ENCODE measurements at places on chromosomes 4 and X.

- no peak for DNase-seq
Measured at GRCh38 chrX:106177982-106178321, 9.8 kb downstream of the PWWP3B start.

DNA sequence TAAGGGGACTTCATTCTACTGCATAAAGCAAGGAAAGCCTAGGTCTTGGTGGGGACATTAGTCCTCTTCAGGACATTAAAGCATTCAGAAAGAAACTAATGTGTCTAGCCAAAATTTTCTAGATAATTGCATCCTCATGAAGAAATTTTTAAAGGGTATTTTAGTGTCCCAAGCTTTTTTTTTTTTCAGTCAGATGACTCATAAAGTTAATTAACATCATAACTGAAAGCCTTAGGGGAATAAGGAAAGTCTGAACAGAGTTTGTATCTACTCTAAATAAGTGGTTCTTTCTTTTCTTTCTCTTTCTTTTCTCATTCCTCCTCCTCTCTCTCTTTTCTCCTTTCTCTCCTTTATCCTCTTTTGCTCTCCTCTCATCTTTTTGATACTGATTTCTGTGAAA lies 202.4 kb downstream of the ADAMTS3 start:
- DNase-seq, result no peak

DNA sequence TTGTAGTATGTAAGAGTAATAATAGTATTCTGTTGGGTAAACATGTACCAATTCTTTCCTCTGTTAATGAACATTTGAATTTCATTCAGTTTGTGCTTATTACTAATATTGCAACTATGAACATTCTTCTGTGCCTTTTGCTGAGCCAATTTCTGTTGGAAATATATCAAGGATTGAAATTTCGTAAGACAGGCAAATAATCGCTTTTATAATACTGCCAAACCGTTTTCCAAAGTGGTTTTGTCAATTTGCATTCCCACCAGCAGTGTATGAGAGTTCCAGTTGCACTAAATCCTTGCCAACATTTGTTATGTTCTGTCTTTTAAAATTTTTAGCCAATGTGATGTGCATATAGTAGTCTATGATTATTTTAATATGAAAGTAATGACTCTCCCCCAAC lies 38.6 kb downstream of the MAGEB17 start:
- no peak for DNase-seq

GRCh38 chr4:168177546-168178149 lies 85.3 kb downstream of the ANXA10 start:
- DNase-seq, result no peak

DNA sequence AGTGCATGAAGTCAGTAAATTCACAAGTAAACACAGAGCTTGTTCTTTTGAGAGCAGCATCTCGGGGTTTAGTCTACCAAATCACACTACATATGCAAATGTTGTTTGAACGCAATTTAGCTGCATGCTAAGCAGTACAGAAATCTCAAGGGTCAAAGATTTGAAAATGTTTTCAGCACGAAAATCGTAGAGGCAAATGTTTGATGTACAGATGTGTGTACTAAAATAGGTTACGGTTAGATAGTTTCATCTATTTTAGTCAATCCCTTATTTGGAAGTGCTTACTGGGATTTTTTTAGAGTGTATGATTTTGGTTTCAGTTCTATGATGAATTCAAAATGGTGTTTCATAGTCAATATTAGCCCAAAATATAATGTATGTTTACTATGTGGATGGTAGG lies 1928.2 kb upstream of the TENM3 start:
- no peak for DNase-seq

DNA sequence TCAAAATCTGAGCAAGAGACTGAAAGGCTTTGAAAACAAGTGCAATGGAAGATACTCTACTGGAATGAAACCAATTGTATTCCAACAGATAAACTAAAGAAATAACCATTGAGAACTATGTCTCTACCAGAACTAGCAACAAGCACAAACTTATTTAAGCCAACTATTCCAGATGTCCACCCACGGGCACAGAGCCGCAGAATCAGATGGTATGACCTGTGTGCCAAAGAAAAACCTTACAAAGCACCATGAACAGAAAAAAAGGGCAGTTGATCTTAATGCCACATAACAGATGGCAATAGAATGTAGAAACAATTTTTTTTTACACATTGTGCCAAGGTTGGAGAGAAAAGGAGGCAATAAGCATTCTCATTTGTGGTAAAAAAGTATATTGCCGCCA lies 269.3 kb upstream of the ADGRL3 start:
- no peak for DNase-seq

DNA sequence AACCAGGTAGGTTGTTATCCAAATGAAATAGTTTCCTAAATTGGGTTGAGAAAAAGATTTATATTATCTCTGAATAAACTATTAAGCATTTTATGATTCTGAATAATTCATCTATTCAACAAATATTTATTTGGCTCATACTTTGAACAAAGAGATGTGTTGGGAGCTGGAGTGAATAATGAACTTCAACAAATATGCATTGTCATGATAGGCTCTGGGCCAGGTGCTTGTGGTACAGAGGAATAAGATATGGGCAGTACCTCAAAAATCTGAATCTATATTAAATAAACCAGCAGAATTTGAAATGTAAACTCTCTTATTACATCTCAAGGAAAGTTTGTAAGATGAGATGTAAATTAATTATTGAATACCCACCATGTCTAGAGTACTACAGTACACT lies 75.7 kb upstream of the DCLK2 start:
- no peak for DNase-seq

DNA sequence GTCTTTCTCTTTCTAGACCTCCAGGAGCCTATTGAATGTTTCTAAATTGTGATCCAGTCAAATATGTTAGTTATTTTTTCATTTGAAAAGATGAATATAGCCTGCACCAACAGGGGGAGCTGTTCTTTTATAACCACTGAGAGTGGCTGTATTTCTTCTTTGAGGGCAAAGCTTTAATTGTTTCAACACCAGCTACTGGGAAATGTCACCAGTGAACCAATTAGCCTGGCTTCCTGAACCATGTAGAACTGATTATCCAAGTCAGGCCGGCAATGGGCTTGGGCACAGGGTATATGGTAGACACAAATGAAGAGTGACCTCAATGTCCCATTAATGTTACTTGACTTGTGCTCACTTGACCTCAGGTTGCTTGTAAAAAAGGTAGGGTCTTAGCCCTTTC lies 4.8 kb upstream of the DAPP1 start:
- no peak for DNase-seq

- DNase-seq, result no peak
Measured at GRCh38 chr4:55868581-55869090, 15.2 kb downstream of the EXOC1 start.

GRCh38 chr4:135185256-135185655 lies 983.7 kb upstream of the PABPC4L start:
- DNase-seq, result no peak

GRCh38 chrX:13661735-13662288 lies 8.9 kb downstream of the TCEANC start:
- no peak for DNase-seq

DNA sequence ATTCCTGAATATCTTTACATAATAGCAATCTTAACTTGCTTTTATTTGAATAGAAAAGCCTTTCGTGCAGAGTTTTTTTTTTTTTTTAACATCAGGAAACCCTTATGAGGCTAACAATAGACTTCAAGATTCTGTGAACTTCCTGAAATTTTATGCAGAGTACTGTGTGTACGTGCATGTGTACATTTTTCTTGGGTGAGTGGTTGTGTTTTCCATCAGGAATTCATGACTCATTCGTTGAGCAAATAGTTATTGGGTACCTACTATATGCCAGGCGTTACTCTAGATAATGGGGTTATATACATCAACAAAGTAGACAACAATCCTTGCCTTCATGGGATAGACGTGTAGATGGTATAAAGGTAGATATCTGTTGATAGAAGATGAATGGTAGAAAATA lies 59.1 kb downstream of the MRPL1 start:
- no peak for DNase-seq

DNA sequence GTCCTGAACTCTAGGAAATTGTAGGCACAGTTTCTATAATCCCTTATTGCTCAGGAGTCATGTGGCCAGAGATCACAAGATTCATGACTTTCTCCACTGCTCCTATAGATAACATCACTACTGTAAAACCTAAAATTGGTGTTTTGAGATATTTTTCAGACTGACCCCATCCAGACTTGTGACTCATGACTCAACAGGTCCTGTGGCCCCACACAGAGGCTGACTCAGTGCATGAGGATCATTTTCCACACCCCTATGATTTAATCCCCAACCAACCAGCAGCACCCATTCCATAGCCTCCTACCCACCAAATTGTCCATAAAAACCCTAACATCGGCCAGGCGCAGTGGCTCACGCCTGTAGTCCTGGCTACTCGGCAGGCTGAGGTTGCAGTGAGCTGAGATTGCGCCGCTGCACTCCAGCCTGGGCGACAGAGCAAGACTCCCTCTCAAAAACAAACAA lies 13.2 kb upstream of the XIAP start:
- DNase-seq, result no peak

DNA sequence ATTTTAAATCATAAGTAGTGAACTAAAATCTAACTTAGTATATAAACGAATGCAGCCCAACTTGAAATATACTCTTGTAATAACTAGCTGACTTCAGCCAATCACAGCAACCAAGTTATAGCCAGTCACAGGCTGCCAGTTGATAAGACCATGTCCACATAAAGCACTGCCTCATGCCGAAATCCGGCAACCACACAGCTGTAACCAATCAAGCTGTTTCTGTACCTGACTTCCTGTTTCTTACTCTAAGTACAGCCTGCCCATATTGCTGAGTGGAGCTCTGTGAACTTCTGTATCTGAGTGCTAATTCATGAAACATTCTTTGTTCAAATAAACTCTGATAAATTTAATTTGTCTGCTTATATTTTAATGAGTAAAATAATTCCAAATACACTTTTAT lies 805.3 kb upstream of the EPHA5 start:
- no peak for DNase-seq

- no peak for DNase-seq
Measured at GRCh38 chrX:38768079-38768478, 33.2 kb upstream of the MID1IP1 start.

DNA sequence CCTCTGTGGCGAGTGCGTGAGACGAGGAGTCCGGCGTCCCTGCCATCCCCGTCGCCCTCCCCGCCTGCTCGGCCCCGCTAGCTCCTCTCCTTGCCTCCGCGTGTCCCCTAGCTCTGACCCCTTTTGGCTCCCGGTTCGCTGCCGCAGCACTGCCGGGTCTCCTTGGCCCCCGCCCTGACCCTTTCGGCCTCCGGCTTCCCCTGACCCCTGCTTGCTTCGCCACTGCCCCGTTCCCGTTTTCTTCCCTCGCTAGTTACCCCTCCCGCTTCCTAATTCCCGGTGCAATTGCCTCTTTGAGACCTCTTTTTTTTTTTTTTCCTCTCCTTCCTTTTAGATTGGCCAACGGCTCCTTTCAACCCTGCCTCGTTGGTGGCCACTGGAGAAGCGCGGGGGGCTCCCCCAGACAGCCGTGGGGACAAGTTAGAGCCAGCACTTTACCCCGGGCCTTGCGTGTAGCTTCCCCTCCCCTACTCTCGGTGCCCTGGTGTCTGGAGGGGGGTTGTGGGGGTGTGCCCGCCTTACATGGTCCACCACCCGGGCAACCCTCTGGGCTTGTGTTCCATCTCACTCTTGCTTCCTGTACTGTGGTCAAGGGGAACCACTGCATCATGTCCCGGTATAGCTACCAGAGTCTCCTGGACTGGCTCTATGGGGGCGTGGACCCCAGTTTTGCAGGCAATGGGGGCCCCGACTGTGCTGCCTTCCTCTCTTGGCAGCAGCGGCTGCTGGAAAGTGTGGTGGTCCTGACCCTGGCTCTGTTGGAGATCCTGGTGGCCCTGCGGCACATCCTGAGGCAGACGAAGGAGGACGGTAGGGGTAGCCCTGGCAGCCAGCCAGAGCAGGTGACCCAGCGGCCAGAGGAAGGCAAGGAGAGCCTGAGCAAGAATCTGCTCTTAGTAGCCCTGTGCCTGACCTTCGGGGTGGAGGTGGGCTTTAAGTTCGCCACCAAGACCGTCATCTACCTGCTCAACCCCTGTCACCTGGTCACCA lies 548 bp downstream of the TMEM164 start:
- no peak for DNase-seq

GRCh38 chr4:38266616-38267015 lies 306.4 kb downstream of the PTTG2 start:
- DNase-seq, result no peak

DNA sequence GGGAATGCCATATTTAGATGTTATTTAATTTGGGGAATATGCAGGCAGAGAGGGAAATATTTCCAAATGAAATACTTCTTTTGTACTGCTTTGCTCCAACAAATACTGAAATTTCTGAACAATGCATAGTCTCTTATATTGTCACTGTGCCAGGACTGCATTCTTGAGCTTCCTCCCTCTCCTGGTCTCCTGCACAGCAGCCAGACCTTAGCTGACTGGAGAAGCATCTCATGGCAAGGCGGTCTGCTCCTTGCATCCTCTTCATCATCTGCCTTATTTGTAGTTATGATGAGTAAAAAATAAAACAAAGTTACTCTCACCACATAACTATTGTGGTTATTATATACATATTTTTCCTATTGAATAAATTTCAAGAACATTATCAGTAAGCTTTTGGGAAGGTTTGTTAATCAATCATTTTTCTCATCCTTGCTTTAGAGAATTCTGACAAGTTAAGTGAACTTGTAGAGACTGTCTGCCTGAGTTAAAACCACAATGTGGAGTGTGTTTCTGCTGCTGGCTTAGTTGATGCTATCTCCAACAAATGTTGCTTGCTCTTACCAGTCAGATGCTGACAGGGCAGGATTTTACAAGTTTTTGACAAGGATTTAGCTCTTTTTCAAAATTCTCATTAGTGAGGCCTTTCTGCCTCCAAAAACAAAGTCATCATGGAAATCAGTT lies 153.6 kb downstream of the SOWAHB start:
- no peak for DNase-seq

GRCh38 chr4:109648997-109649575 lies 54.2 kb downstream of the CASP6 start:
- DNase-seq, result no peak

GRCh38 chr4:184896868-184897715 lies 71.3 kb upstream of the ACSL1 start:
- no peak for DNase-seq

GRCh38 chr4:47391256-47391655 lies 72.2 kb downstream of the COMMD8 start:
- DNase-seq, result no peak

- DNase-seq, result no peak
Measured at GRCh38 chr4:26237916-26238315, 82.9 kb upstream of the RBPJ start.

DNA sequence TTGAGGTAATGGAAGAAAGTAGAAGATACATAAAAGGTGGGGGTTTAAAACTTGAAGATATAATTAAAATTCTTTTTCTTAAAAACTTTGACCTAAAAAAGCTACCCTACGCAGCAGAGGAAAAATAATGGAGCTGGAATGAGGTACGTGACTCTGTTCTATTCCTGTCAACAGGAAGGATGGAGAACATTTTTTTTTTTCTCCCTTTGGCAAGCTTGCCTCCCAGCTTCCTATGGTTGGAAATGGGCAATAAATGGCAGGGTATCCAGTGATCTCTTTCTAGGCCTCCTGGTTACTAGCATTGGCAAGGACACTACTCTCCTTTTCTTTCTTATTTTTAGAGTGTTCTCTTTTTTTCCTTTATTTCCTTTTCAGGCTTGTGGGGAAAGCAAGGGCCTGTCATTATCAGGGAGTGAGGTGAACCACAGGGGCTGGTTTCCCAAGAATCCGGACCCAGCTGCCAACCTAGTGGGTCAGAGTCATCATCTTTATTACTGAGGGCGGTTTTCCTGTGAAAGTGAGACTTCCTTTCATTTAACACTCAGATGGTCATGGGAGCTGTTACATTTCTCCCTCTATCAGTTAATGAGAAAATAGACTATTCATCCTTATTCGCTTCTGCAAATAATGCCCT lies 224.6 kb downstream of the SPRY1 start:
- DNase-seq, result no peak

Data from activated CD8-positive, alpha-beta memory T cell treated with anti-CD3 and anti-CD28 coated beads for 4 hours (primary cell).